ENCODE measurements at places on chromosomes 2 and 18. TPM values are rescaled to one million over a fixed set of nuclear protein-coding genes. Genes with fewer than 3 reads are reported as not detected.
A peak's percentile ranks its signal among the peaks of the same experiment; 100 is the strongest.

TLX2 gene
- not detected for total RNA-seq

DNA sequence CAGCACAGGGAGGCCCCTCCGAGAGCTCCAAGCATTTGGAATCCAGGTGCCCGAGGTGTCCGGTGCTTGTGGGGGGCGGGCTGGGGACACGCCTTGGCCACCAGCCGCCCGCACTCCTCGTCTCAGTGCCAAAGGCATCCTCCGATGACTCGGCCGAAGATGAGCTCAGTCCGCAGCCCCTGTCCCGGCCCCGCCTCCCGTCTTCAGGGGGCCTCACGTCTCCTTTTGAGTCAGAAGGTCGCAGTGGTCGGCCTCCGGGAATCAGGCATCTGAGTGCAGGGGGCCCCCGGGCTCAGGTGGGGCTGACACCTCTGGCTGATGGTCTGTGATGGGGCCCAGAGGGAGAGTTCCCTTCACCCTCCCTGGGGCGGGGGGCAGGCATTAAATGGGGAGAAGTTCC lies 74.8 kb downstream of the NFATC1 start:
- no peak for DNase-seq
- H3K27me3 ChIP-seq, result no peaks in the 10 kb centered on the region
- peaks cover 2% of the 10 kb centered on the region for H3K36me3 ChIP-seq
- peaks cover 13% of the 10 kb centered on the region for H3K4me1 ChIP-seq
- no peak overlapping the region for H3K27ac ChIP-seq

DNA sequence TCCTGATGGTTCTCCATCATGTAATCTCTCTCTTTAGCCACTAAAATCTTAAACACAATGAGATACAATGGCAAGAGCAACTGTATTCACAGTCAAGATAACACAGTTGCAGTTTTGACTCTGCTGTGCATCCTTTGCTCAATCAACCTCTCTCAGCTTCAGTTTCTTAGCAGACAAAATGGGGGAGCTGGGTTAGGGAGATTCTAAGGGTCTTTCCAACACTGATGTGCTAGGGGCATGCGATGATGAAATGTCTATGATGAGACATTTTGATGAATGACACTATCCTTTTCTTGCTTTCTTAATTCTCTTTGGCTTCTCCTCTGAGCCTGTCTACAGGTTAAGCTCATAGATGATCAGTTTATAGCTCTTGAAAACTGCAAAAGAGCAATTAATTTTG lies 1.1 kb downstream of the SERPINB10 start:
- no peak for DNase-seq
- no peaks in the 10 kb centered on the region for H3K4me1 ChIP-seq
- H3K4me3 ChIP-seq, result no peak overlapping the region
- no peak overlapping the region for H3K27ac ChIP-seq

DNA sequence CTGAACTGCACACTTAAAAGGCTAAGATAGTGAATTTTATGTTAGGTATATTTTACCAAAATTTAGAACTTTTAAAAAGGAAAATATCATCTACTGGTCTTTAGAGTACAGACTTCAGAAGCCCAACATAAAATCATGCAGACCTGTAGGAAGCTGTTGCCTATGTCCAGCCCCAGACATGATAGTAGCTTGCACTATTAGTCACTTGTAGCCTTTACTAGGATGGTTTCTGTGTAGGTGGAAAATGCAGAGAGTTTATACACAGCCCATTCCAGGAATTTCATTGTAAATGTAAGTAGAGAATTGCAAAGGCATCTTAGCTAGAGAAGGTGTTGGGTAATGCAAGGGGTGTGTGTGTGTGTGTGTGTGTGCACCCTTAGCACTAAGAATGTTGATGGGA lies 640.2 kb downstream of the RNF144A start:
- H3K27ac ChIP-seq, result no peak overlapping the region
- peaks cover 6% of the 10 kb centered on the region for H3K36me3 ChIP-seq
- peaks cover 39% of the 10 kb centered on the region for H3K4me1 ChIP-seq
- no peak for DNase-seq

DNA sequence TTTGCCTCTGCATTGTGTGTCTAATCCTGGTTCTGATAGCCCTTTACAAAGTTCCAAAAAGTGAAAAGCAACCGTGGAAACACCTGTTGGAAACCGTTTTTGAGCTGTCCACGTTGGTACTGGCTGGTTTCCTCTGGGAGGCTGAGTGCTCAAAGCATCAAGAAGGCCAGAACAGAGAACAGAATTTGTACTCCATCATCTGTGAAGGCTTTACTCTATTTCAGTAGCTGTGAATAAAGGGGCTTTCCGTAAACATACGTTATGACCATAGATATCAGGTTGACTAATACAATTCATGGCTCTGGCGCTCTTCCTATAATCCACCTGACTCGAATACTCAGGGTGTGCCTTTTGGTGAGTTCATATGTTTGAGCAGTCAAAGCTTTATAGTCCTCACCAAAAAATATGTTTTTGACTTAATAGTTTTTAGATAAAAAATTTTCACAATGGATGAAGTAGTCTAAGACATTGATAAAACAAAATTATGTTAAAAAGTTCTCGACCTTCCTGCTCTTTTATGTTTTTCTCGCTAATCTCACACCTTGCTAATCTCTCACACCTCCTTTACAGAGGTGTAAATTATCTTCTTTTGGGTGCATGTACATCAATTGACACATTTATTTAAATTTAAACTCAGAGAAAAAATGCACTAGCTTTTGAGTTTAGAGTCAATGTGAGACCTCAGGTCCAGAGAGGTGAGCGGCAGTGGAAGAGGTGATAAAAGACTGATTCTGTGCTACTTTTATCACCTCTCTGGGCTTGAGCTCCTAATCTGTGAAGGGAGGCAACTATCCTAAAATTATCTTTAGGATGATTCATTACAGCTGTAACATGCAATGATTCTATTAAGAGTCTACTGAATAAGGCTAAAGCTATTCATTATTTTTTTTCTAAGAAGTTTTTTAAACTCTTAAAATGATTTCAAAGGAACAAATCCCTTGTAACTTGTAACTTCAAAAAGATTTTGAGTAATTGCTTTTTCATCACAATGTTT lies 65.3 kb downstream of the CXCR4 start:
- H3K4me3 ChIP-seq, result peak overlapping the region; percentile 41
- peaks cover 89% of the 10 kb centered on the region for H3K4me1 ChIP-seq
- H3K27me3 ChIP-seq, result no peaks in the 10 kb centered on the region
- H3K36me3 ChIP-seq, result no peaks in the 10 kb centered on the region
- no peak for DNase-seq
- H3K27ac ChIP-seq, result peak overlapping the region; percentile 84
